ENCODE measurements at places on chromosomes 13 and 19.
A peak's percentile ranks its signal among the peaks of the same experiment; 100 is the strongest.

DNA sequence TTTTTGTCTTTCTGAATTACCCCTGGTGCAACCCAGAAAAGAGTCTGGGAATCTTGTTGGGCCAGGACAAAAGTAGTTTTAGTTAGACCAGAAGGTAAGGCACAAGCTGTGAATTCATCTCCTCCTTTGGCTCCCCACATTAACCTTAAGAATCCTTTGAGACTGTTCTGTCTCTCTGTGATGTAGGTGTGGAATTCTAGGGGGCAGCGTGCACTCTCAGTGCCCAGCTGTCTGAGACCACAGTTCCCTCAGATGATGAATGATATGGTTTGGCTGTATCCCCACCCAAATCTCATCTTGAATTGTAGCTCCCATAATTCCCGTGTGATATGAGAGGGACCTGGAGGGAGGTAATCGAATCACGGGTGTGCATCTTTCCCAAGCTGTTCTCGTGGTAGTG is 43.9 kb downstream of the ZNF506 start:
- DNase-seq: no peak

DNA sequence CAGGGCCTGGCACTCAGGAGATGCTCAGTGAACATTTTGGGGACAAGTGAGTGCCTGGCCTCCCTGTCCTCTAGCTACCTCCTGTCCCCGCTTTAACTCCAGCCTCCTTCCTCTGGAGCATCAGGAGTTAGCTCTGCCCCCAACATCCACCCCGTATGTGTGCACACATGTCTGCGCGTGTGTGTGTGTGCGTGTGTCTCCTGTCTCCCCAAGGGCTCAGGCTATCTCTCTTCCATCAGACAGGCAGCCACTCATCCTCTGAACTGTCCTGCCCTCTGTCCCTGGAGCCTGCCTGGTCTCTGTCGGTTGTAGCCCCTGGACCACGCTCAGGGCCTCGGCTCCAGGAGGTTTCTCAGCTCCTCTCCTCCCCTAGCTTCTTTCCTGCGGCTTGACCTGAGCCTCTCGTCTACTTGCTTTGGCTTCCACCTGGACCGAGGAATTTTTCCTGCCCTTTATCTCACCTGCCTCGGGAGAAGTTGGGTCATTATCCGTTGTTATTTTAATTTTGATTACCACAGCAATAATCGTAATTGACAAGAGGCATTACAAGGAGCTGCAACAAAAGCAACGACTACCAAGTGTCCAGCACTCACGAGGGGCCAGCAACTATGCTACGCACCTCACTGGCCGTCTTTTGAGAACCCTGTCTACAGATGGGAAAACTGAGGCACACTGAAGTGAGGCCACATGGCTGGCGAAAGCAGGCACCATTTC is 32.0 kb upstream of the ASF1B start:
- no peak for DNase-seq

- no peak for DNase-seq
Measured at GRCh38 chr19:40335855-40336600, 12.2 kb downstream of the C19orf47 start.

DNA sequence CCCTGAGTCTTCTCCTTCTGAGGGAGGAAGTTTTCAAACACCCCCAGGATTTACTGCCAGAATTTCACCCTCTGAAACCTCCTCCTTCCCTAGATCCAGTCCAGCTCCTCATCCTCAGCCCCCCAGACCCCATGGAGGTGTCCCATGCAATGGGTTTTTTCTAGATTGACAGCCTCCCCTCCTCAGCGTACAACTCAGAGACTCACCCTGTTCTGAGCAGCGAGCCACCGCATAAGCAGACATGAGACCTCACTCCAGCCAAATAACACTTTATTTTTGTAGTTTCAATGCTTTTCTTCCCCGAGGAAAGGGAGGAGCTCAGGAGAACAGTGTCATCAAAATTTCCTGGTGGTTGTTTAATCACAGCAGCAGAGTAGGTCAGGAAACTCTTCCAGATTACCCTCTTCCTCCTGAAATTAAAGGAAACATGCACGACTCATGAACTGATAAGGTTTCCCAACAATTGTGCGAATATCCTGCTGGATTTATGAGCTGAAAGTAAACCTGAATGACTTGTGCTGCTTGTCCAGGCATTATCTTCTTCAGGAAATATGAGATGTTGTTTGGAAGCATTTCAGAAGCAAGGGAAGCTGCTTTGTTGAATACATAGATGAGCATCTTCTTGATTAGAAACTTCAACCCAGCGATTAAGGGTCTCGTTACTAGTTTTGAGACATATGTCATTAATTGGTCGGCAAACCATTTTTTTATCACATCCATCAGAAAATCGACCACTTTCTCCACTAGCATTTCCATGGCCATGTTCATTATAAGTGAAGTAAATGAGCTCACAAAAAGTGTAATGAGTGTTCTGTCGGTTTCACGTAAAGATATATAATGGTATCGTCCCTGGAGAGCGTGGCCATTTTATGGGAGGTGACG is 36.2 kb downstream of the ERICH4 start:
- DNase-seq: no peak

DNA sequence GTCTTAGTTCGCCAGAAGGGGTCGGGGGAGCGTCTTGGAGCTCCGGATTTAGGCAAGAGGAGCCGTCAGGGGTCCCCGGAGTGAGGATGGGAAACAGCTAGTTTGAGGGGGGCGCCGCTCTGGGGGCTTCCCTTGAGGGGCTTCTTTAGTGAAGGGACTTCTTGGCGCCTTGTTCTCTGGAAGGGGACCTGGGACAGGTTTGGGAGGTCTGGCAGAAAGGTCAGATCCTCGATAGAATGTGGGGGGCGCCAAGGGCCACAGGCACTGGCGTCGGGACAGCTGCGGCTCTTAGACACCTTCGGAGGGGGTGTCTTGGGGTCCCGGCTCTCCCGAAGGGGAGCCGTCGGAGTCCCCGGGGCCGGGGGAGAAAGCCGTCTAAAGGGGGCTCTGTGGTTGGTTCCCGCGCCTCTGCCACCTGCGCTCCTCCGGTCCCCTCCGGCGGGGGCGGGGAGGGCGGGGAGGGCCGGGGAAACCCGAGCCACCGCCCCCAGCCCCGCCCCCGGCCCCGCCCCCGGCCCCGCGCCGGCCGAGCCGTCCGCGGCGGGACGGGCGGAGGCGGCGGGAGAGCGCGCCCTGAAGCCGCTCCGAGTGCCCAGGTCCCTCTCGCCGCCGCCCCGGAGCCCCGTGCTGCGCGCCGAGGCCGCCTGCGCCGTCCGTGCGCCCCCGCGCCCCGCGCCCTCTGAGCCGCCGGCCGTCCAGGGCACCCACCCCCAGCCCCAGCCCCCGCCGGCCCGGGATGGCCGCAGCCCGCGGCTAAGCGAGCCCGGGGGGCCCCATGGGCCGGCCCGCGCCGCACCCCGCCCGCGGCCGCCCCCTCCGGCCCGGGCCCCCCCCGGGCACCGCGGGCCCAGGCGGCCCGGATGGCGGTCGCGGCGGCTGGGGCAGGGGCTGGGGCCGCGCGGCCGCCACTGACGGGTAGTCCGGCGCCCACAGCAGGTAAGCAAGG is at the start of gene NRTN:
NRTN (plus strand) TSS at position 552 of the 946 bp plus-strand sequence. CDS start 19,099 bp downstream, outside the sequence.
- peak; percentile 53 for DNase-seq

GRCh38 chr13:23383151-23383550 is 50.4 kb downstream of the SACS start:
- DNase-seq: no peak

- peak; percentile 77 for DNase-seq
Measured at GRCh38 chr13:24225930-24226329, 65.4 kb downstream of the SPATA13 start.

- no peak for DNase-seq
Measured at GRCh38 chr19:44708940-44709339, 10.0 kb downstream of the CEACAM16 start.

DNA sequence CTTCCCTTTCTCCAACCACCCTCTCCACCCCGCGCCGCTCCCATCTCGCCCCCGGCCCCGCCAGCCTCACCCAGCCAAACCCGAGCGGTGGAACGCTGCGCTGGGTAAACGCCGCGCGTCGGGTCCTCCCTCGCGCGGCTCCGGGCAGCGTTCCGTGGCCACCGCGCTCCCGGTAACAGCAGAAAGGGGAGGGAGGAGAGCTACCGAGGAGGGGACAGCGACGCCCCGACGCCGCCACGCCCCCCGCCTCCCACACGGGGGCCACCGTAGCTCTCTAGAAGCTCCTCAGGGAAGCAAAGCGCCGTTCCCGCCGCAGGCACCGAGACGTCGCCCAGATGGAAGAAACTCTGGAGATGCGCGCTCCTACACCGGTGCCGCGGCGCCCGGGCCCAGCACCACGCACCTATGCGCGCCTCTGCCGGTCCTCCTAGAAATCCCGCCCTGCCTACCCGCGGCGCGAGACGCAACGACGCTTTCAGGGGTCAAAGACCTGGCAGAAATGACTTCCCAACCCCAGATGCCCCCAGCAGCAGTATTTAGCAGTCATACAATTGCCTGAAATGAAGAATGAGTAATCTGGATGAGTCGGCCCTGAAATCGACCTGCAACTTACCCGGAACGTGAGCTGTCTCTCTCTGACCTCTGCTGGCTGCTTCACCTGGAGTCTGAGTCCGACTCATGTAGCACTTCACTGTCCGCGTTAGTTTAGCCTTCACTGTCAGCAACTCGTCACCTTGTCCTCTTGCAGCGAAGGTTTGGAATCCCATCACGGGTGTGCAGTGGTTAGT is at the start of gene RUBCNL:
RUBCNL (minus strand) TSS at position 189 of the 788 bp plus-strand sequence. CDS start 14,777 bp downstream, outside the sequence.
- DNase-seq: peak; percentile 82

- DNase-seq: no peak
Measured at GRCh38 chr13:104375614-104376013, 1309.4 kb upstream of the SLC10A2 start.

DNA sequence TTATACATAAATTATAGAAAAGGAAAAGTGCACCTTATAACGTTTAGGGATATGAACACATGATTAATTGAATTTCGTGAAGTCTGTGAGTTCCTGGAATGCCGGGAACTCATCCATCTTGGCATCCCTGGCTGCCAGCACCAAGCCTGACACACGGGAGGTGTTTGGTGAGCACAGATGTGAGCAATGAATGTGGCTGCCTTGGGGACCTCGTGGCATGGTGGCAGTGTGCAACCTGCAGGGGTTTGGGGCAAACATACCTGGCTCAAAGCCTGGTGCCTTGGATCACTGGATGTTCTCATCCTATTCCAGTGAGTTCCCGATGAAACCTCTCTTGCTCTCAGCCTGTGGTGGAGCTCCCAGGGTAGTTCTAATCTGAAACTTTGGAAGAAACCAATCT is 10.4 kb upstream of the MAP2K2 start:
- DNase-seq: no peak

DNA sequence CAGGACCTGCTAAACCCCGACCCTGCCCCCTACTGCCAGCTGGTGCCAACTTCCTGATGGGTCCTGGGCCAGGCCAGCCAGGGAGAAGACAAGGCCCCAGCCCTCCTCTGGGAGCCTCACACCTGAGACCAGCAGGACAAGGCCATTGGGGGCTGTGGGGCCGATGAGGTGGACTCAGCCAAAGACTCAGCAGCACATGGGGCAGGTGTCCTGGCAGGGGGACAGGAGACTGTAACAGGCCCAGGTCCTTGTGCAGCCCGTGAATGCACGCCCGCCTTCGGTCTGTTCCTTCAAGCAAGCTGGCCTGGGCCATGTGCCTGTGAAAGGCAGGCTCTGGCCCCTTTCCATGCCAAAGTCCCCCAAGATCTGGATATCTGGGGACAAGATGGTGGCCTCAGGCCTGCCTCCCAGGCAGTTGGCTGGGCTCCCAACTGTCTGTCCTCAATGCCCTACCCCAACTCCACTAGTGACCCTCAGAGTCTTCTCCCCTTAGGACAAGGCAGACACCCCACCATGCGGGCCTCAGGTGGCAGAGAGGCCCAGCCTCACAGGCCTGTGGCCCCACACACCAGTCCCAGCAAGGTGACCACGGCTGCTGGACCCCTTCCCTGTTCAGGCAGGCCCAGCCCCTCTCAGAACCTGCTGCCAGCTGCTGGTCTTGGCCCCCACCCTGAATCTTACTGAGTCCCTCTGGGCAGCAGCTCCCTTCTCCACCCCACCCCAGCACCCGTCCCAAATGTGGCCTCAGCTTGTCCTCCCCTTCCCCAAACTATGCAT is 12.3 kb downstream of the CEACAM19 start:
- DNase-seq: no peak

GRCh38 chr13:89803839-89804238 is 1543.6 kb upstream of the MIR17HG start:
- DNase-seq: no peak

GRCh38 chr19:5954293-5954692 is 23.6 kb downstream of the RANBP3 start:
- no peak for DNase-seq

- no peak for DNase-seq
Measured at GRCh38 chr13:39945226-39945625, 289.8 kb downstream of the COG6 start.

All from mesendoderm (in vitro differentiated cells).